ENCODE measurements at places on chromosomes 3 and 15.

- no peak for DNase-seq
Measured at GRCh38 chr15:64466408-64467141, 6.2 kb downstream of the ZNF609 start.

DNA sequence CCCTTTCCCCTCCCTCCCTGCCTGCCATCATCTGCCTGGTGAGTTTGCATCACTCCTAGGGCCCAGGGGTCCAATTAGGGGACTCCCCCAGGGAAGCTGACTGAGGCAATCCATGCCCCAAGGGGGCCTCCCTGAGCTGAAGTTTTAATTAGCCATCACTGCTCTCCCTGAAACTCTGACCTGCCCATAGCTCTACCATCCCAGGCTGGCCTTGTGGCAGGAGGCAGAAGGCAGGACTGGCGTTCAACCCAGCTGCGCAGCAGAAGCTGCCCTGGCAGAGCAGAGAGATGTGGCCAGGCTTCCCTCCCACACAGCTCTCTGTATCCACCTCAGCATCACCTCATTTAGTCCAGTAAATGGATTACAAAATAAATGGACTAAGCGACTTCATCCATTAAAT, 7.7 kb upstream of the C15orf39 start:
- no peak for DNase-seq

GRCh38 chr15:31483986-31484951, 157.6 kb downstream of the KLF13 start:
- peak; percentile 23 for DNase-seq

DNA sequence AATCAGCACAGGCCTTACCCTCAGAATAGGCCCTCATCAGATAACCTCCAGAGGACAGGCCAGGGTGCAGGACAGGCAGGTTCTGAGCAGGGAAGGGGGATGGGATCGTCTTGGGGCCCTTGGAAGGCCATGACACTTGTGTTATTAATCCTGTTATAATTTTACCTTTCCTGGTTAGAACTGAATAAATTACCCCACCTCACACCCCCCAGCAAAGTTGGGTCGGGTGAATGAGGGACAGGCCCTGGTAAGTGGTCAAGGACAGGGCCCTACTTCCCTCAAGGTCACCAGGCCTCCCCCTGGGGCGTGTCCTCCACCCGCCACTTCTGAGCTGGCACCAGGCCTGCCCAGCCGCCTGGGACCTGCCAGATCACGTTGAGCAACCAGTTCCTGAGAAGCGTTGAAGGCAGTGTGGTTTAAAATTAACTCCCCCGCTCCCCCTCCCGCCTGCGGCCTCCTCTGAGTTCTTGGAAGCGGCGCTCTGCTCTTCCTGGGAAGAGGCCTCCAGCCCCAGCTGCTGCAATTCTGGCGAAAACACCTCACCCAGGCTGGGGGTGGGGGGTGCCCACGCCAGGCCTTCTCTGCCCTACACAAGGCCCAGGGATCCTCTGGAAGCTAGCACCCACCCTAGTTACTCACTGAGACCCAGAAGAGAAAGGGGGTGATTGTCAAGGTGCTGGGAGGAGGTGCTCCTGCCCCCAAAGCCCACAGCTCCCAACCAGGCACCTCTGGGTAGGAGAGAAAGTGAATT, 10.6 kb downstream of the CISH start:
- DNase-seq: peak; percentile 95

GRCh38 chr3:38487323-38487722, 8.8 kb upstream of the EXOG start:
- DNase-seq: no peak

DNA sequence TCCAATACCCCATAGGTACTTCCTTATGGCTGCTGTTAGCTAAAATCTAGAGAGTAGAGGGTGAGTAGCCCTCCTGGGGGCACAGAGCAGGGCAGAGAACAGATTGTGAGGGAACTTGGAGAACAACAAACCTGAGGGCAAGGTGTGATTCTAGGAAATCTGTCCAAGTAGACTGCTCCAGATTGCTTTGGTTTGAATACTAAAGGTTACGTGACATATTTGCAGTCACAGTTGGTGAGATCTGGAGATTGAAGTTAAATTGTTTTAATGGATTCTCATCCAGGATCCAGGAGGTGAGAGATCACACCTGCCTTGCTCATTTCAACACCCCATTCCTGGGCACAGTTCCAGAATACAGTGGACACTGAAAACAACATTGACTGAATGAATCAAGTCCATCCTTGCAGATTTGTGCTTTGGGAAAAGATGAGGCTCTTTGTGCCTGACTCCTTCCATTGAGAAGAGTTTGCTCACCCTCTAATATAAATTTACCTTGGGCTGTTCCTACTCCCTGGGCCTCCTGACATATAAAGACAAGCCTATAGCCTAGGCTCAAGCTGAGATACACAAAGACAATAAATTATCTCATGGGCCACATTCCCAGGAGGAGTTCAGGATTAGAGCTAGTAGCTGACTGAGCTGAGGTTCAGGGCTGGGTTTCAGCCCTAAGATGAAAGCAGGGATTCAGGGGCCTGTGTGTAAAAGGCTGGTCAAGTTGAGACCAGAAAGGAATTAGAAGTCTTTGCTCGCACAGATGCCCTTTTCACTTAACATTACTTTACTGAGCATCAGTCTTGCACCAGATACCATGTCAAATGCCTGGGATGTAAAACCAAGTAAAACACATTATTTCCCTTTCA, 400.9 kb upstream of the MCTP2 start:
- no peak for DNase-seq

GRCh38 chr3:59908280-59908679, 858.5 kb upstream of the CFAP20DC start:
- no peak for DNase-seq

- DNase-seq: no peak
Measured at GRCh38 chr3:127325629-127325961, 37.7 kb upstream of the PRR20G start.

DNA sequence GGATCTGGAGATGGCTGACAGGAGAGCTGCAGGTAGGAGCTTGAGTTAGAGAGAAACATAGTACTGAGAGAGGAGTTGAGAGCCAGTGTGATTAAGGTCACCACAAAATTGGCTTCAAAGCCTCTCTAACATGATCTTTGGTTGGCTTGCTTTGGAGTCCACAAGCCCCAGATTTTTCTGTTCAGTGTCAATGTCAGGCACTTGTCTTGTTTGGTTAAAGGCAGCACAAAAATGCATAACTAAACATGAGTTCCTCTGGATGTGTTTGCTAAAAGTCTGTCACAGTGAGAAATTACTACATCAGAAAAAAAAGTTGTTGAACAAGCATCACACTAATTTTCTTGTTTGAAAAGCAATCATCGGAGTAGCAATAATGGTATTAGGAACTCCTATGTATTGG, 440.5 kb downstream of the NTRK3 start:
- no peak for DNase-seq

DNA sequence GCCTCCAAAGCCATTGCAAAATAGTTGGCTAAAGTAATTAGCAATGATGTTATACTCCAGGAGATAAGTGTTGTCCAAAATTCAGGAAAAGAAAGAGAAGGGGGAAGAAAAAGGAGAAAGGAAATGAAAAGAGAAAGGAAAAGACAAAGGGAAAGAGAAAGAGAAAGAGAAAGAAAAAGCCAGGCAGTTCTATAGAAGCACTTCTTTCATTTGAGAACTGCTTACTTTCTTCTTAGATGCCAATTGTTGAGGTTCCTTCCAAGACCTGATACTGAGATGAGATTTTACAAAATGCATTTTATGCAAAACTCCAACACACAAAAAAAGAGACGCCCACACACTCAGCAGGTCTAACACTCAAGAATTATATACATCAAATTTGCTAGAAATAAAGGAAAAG, 298.4 kb downstream of the KCNH8 start:
- no peak for DNase-seq

GRCh38 chr3:188594139-188594538, 440.2 kb downstream of the LPP start:
- no peak for DNase-seq
